ENCODE measurements at places on chromosomes 1 and 21.

GRCh38 chr1:187985897-187986654, 1157.3 kb downstream of the PLA2G4A start:
- no peak for DNase-seq

DNA sequence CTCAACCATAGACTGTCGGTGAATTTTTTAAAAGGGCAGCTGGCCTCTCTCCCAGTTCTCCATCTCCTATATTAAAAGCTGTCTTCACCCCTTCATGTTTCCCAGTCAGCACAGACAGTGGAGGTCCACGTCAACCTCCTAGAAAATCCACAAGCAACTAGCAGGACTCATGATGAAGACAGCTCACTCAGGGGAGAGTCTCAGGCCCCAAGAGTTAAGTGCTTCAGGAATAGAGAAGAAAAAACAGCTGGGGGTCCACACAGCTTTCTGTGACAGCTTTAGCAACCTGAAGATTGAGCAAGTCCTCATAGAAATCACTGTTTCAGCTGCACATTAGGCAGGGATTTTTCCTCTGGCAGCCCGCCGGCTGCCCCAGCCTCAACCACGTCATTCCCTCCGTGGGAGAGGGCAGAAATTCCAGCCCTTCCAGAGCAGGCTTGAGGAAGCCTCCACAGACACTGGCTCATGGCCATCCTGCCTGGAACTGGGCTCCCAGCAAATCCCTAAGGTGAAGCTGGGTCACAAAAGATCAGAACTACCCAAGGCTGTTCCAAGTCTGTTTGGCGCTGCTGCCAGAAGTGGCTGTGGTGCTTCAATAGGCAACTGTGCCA, 15.2 kb downstream of the GPR161 start:
- DNase-seq, result no peak

- no peak for DNase-seq
Observed at GRCh38 chr1:219412772-219413171, 200.1 kb downstream of the ZC3H11B start.

- DNase-seq, result no peak
Observed at GRCh38 chr21:44999972-45000636, 60.3 kb downstream of the SLX9 start.

DNA sequence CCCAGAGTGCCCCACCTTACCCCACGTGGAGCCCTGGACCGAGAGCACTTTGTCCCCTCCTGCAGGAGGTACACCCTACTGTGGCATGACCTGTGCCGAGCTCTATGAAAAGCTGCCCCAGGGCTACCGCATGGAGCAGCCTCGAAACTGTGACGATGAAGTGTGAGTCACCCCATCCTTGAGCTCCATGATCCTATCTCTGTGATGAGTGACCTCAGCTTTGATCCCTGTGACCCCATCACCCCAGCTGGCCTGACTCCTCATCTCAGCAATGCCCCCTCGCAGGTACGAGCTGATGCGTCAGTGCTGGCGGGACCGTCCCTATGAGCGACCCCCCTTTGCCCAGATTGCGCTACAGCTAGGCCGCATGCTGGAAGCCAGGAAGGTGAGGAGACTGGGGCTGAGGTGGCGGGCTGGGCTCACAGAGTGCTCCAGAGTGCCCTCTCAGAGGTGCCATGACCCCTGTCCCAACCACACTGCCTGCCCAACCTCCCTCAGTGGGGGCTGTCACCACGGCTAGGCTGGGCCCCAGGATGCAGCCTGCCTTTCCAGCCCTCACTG, 16.2 kb upstream of the MPL start:
- DNase-seq, result no peak

- no peak for DNase-seq
Observed at GRCh38 chr1:102896771-102897170, 211.6 kb downstream of the COL11A1 start.

DNA sequence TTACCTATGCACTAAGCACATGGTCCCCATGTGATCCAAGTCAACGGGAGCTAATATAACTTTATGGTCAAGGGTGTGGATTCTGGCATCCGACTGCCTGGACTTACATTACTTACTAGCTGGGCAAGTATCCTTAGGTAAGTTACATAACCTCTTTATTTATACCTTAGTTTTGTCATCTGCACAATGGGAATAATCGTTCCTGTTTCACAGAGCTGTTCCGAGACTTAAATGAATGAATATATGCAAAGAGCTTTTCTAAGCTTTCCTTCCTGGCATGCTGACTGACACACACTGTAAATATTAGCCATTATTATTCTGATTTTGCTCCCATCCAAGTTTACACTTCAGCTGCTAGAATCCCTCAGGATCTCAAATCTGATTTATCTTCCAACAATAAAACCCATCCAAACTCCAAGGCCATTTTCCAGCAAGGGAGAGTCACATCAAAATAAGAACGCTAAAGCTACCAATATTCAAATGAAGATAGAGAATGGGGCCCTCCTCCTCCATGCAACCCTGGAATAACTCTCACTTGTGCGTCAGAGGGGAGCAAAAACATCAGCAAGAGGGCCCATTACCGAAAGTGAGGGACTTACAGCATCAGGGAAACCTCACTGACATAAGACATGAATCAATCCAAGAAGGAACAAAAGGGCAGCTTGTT, 115.6 kb upstream of the KAZN start:
- no peak for DNase-seq

Data from activated CD8-positive, alpha-beta memory T cell treated with anti-CD3 and anti-CD28 coated beads for 1 hour (primary cell).